ENCODE measurements at places on chromosomes 3 and 15. TPM values are rescaled to one million over a fixed set of nuclear protein-coding genes. Genes with fewer than 3 reads are reported as not detected.

GRCh38 chr3:127420829-127421228, 133.0 kb upstream of the PRR20G start:
- no peak for DNase-seq

DNA sequence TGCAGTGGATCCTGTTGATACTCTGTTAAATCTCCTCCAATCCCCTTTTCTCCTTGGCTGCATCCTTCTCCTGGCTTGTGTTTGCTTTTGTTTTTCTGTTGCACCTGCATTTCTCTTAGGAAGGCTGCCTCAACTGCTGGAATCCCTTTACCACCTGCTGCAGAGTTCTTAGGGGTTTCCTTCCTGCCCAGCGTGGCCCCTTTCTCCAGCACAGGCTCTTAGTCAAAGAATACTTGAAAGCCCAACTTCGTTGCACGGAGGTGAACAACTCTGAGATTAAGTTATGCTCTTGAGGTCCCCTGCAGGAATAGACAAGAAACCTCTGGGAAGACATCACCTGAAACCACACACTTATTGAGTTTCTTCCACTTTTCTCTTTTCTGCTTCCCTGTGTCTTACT, 121.6 kb upstream of the GRM7 start:
- no peak for DNase-seq

GRCh38 chr3:177041021-177041729, 156.1 kb downstream of the TBL1XR1 start:
- DNase-seq, result no peak

TAGLN3 gene
- 2.1 TPM for polyA plus RNA-seq

DNA sequence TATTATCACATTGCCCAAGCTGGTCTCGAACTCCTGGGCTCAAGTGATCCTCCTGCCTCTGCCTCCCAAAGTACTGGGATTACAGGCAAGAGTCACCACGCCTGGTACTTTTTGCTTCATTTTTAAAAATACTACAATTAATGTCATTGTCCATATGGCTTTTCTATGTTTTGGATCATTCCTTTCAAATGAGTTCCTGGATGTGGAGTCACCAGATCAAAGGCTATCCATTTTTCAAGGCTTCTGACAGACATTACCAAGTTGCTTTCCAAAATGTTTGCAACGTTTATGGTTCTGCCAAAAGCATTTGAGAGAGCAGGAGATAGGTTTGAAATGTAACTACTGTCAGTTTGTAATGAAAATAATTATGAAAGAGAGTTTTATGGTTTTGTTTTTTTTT, 34.2 kb upstream of the BCL2L10 start:
- no peak for DNase-seq

GRCh38 chr3:94423578-94423977, 360.7 kb downstream of the NSUN3 start:
- no peak for DNase-seq

Measured in right renal cortex interstitium (tissue), 3 donors.